ENCODE measurements at places on chromosomes 4 and X.

GRCh38 chrX:14528629-14529289, 577 bp upstream of the GLRA2 start:
- DNase-seq: peak; percentile 44

- no peak for DNase-seq
Observed at GRCh38 chr4:95107635-95108034, 349.9 kb downstream of the BMPR1B start.

- no peak for DNase-seq
Observed at GRCh38 chrX:129689796-129690195, 35.0 kb upstream of the APLN start.

DNA sequence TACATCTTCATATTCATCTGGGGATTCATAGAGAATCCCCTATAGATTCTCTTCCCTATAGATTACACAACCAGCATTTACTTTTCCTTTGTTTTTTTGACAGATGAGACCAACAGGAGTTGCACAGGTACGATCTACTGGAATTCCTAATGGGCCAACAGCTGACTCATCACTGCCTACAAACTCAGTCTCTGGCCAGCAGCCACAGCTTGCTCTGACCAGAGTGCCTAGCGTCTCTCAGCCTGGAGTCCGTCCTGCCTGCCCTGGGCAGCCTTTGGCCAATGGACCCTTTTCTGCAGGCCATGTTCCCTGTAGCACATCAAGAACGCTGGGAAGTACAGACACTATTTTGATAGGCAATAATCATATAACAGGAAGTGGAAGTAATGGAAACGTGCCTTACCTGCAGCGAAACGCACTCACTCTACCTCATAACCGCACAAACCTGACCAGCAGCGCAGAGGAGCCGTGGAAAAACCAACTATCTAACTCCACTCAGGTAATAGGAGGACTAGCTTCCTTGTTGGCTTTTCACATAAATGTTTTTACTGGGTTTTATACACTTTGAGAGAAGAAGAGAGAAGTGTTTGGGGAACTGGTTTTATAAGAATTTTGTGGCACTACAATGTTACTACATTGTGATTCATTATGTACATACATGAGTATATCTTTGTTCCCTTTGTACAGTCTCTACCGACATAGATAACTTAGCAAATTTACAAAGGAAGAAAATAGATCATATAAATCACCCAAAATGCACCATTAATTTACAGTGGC, 137.2 kb downstream of the DIPK2B start:
- DNase-seq: no peak

DNA sequence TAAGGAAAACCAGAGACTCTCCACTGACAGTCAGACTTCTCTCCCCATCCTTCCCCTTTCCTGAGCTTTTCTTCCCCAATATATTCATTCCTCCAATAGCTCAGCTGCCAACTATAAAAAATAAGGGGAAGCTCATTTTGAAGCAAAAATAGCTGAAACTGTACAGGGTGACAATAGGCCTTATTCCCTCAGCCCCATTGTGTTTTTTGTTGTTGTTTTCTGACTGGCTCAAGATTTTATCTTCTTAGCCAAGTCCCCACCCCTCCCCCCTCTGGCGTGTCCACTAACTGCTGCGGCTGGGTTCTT, 26.2 kb downstream of the PRPS1 start:
- no peak for DNase-seq

DNA sequence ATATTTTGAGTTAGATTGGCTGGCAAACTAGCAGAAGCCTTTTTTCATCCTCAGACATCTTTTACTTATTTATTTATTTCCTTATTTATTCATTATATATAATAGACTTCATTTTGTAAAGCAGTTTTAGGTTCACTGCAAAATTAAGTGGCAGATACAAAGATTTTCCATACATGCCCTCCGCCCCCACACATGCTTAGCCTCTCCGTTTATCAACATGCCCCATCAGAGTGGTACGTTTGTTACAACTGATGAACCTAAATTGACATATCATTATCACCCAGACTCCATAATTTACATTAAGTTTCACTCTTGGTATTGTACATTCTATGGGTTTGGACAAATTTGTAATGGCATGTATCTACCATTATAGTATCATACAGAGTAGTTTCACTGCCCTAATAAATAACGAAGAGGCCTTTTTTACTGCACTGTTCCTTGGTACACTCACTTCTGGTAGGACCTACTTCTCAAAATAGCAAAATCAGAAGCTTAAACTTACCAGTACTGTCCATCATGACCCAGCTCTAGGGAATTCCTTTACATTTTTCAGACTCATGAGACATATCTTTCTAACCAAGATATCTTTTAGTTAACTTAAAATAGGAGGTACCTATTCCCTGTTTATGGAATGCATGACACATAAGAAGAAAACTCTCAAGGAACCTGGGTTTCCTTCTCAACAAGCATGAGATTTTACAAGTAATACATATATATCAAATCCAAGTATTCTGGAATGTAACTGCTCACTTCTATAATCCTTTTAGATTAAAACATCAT, 4.8 kb upstream of the TMPRSS11B start:
- DNase-seq: no peak

GRCh38 chr4:76260571-76260970, 9.1 kb downstream of the FAM47E start:
- DNase-seq: no peak

- no peak for DNase-seq
Observed at GRCh38 chrX:10054396-10054795, 87.2 kb downstream of the CLDN34 start.

DNA sequence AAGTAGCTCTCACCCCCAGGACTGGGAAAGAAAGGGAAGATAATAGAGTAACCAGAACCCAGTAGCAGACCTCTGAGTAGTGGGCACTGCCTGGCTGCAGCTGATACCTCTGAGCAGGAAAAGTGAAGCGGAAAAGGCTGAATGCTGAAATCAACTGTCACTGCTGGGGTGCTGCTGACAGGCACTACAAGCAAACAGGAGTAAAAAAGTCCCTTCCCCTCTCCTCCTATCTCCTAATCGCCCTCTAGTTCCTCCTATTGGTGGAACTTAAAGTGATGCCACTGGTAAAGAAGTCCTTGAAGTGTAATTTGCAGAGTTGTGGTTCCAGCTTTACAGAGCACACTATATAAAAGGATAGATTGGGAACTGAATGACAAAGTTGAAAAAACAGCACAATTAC, 32.8 kb upstream of the GLRB start:
- no peak for DNase-seq

- no peak for DNase-seq
Observed at GRCh38 chrX:65900850-65901844, 138.7 kb downstream of the VSIG4 start.

- DNase-seq: peak; percentile 40
Observed at GRCh38 chr4:139229534-139230039, 50.4 kb downstream of the MGARP start.

- DNase-seq: no peak
Observed at GRCh38 chrX:49877397-49878101, 1.7 kb upstream of the USP27X start.

DNA sequence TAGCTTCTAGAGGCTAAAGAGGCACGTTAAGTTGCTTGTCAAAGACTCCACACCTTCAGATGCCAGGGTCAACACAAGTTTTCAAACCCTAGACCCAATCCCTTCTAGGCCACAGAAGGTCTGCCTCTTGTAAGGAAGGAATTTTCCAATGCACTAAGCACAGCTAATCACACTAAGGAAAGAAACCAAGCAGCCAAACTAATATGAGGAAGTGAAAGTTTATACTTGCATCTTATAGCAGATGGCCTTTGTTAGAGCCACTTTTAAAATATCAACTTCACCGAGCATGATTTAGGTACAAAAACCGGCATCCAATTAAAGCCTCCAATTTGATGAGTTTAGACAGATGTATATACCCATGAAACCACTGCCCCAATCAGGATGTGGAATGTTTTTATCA, 9.9 kb downstream of the FHL1 start:
- no peak for DNase-seq

DNA sequence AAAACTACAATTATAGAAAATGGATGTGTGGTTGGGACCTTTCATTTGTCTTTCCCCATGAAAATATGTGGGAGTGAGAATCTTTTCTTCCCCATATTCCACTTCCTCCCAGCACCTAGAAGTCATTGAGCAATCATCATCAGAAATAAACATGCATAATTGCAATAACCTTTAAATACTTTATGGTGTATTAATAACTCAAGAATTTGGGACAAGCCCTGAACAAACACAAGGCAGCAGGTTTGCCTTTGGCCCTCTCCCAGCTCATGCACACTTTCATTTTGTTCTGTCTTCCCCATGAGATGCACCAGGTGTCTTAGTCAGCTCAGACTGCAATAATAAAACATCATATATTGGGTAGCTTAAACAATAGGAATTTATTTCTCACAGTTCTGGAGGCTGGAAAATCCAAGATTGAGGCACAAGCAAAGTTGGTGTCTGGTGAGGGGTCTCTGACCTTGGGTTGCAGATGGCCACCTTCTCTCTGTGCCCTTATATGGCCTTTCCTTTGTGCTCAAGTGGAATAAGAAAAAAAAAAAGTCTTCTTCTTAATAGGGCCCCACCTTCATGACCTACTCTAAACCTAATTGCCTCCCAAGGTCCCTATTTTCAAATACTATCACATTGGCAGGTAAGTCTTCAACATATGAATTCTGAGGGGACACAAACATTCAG, 34.7 kb upstream of the TMEM184C start:
- DNase-seq: no peak

GRCh38 chr4:41043465-41043864, 170.9 kb downstream of the APBB2 start:
- DNase-seq: no peak

DNA sequence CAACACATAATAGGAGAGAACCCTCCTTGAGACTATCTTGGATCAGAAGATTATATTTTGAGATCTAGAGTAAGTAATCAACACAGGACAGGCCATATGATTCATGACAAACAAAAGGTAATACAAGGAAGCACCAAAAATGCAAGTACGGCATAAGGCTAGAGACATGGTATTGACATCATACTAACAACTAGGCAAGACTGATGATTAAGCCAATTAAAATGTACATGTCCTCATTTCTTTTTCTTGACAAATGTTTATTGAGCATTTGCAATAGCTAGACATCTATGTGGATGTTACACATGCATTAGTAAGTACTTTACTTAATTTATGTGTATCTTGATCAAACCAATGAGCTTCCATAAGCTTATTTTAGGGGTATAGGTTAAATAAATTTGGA, 695.7 kb upstream of the GALNTL6 start:
- DNase-seq: no peak

GRCh38 chr4:72418458-72418857, 150.6 kb downstream of the ADAMTS3 start:
- peak; percentile 66 for DNase-seq
